ENCODE measurements at places on chromosomes 5 and 9.

- DNase-seq: no peak
Observed at GRCh38 chr5:73291873-73292272, 118.9 kb downstream of the TMEM174 start.

DNA sequence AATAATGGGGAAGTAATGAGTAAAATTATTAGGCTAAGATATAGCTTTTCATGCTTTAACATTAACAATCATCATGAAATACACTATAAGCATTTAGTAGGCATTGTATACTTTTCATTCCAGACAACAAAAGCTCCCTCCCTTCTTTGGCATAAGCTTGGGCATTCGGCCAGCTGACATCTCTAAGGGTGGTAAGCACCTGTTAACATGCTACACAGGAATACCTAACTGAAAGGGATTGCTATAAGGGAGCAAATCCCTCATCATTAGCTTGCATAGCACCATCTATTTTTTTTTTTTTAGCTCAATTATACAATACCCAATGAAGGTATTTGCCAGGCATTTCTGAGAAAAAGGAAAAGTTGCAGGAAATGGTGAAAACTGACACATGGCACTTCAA lies 16.6 kb downstream of the STRBP start:
- no peak for DNase-seq

GRCh38 chr5:146779211-146779869 lies 99.2 kb downstream of the PPP2R2B start:
- no peak for DNase-seq

DNA sequence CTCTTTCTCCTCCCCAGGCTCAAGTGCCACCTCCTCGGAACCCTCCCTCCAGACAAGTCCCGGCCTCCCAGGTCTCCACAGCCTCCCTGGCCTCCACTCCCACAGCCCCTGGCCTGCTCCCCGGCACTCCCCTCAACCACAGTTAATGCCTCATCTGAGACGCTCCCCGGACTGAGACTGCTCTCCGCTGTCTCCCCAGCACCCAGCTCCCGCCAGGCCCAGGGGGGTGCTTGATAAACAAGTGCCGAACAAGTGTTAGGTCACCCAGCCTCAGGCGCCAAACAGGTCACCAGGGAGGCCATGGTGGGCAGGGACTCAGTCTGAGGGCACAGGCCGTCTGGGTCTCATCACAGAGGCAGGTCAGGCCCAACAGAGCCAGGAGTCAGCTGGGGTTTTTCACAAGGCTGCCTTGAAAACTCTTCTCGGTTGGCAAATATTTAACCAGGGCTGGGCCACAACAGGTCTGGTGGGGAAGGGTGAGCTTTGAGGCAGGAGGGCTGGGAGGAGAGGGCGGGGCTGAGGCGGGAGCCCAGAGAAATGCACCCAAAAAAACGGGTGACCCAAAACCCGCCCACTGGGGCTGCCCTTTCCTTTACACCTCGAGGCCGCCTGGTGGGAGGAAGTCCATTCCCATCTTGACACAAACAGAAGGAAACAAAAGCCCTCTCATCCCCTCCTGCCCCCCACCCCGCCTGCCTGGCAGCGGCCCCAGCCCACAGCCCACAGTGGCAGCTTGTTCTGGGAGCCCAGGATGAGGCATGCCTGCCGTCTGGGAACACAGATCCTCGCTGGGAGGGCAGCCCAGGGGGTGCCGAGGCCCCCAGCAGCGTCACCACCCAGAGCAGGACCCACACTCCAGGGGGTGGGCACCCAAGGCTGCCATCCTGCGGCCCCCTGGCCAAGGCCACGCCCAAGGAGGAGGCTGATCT lies 66.6 kb upstream of the STXBP1 start:
- no peak for DNase-seq

Data from activated CD4-positive, alpha-beta T cell treated with anti-CD3 and anti-CD28 coated beads, Interleukin-2, amount 10 ng/mL, durations not matched to agents 24 days and 14 days (primary cell).